Skin of body (tissue), 3 donors: ENCODE measurements at places on chromosomes 7 and 10. TPM values are rescaled to one million over a fixed set of nuclear protein-coding genes. Genes with fewer than 3 reads are reported as not detected.

Gene MRLN
- 15.7 TPM for total RNA-seq

Gene EPO
- not detected for total RNA-seq

DNA sequence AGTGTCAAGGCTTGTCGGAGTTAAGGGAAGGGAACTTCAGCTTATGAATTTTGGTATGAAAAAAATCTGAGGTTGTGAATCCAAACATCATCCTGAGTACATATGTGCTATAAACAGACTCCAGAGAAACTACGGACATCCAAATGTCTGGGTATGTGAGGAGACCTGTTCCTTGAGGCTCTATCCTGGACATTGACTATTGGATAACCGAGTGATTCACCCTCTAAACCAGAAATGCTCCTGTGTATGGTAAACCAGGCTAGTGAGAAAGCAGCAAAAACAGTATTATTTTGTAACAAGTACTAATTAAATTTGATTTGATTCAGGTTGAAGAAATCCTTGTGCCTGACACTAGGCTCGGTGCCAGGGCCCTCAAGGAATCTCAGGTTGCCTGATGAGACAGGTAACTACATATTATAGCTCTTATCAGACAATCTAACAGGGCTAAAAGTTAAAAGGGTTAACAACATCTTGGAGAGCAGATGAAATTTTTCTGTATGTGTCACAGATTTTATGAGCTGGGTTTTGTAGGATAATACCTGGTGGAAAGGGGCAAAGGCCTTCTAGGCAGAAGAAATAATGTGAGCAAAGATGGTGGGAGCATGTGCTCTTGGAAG is 10.4 kb upstream of the STOX1 start:
- no peak for DNase-seq

GRCh38 chr10:48431871-48432270 is 125.4 kb downstream of the MAPK8 start:
- no peak for DNase-seq

DNA sequence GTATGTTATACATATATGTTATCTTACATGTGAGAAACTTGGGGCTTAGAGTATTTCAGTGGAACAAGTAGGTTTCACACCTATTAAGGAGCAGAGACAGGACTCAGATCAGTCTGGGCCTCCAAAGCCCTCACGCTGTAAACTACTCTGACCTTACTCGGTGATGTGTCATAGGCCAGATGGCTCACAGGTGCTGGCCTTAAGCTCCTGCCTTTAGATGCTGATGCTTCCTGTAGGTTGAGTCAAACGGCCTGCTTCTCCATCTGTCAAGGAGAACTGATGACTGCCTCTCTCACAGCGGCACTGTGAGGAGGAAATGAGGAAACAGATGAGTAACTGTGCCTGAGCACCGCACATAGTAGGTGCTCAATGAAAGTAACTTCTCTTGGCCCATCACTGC is 312.6 kb upstream of the COBL start:
- no peak for DNase-seq
